ENCODE measurements at places on chromosomes 16 and 17.
A peak's percentile ranks its signal among the peaks of the same experiment; 100 is the strongest.

DNA sequence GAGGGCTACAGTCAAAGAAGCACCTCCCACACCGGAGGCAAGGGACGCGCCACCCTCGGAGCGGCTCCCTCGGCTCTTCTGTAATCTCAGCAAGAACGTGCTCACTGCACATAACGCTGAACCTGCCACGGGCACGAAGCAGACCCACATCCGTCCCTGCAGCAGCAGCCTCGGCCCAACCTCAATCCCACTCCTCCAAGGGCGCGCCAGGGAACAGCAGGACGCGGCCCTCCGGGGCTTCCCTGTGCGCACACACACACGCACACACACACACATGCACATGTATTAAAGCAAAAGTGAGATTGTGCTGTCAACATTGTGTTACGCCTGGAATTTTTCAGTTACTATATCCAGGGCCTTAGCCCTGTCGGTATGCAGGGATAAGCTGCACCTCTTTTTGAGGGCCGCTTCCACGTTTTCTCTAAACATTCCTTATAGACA, 54.0 kb downstream of the TBC1D16 start:
- DNase-seq: no peak

- no peak for DNase-seq
These were observed 95.3 kb downstream of the SOCS1 start for GRCh38 chr16:11160676-11161115.

- no peak for DNase-seq
These were observed 20.1 kb downstream of the CPNE2 start for GRCh38 chr16:57112403-57113041.

GRCh38 chr17:78172249-78173051, 4.1 kb downstream of the SYNGR2 start:
- DNase-seq: no peak

DNA sequence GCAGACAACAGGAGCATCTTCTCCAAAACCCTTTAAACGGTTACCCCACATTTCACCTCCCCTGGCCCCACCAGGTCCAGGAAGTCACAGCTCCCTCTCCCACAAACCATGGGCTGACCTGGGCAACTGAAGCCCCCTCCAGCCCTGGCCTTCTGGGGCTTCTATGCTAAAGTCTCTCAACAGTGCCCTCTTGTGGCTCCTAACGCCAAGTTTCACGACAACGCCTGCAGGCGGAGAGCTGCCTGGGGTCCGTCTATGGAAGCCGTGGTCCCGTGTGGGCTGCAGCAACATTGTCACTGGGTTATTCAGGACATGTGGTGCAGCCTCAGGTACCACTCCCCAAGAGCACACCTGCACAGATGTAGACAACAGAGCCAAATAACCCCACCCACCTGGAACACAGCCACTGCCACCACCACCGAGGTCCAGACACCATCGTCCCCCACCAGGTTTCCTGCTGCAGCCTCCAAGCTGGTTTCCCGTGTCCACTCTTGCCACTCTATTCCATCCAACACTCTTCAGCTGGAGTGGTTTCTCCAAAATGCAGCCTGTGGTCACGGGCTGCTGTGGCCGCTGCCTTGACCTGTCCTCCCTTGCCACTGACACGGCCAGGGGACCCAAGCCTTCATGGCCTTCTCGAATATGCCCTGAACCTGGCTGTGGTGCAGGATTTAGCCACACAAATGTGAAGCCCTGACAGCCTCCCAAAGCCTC, 19.1 kb downstream of the C16orf95 start:
- DNase-seq: peak; percentile 61

DNA sequence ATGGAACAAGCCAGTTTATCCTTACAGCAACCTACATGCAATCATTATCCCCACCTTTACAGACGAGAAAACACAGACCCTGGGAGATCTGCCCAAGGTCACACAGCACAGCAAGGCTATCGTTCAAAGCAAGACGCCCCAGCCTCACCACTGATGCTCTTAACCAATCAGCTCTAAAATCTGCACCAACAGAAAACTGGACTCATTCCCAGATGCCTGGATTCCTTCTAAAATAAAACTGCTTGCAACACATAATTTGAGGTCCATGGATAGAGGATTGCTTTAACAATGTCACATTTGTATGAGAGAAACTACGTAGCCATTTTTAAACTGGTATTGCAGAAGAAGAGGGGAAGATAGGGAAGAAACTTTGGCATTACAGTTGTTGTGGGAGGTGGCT, 6.8 kb downstream of the COTL1 start:
- DNase-seq: no peak

GRCh38 chr17:81113158-81113724, 52.1 kb upstream of the PVALEF start:
- DNase-seq: no peak

DNA sequence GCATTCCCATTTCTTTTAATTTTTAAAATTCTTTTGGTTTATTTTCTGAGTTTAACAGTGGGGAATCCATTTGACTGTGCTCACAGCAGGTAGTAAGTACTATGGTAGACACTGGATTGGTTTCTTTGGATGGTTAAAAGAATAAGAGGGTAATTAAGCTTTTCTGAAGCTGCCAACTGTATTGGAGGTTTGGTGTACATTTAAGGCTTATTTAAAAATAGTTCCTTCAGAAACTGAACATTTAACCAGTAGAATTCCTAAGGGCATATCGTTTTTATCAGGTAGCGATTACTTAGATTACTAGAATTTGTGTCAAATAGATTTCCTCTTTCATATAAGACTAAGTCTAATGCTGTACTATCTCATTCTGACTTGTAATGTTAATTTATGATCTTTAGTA, 162.4 kb downstream of the PPM1E start:
- no peak for DNase-seq

DNA sequence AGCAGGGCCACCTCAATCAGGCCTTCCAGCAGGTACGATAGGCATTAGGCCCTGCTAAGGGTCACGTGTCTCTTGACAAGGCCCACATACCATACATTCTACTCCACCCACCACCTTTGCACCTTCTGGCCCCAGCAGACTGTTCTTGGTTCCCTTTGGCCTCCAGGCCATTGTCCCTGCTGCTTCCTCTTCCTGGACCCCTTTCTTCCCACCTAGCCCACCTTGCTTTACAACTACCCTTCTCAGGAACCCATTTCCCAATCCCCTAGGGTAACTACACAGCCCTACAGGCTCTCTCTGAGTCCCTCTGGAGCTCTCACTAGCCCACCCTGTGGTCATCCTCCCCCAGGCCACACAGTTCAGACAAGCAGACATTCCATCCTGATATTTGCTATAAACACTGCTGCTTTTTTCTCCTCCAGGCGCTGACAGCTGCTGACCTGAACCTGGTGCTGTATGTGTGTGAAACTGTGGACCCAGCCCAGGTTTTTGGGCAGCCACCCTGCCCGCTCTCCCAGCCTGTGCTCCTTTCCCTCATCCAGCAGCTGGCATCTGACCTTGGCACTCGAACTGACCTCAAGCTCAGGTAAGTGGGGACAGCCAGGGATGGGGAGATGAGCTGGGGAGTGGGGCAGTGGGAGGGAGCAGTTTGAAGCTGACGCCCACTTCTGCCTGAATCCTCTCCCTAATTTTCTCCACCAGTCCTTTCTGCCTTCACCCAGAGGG, 1.4 kb upstream of the NRN1L start:
- no peak for DNase-seq

GRCh38 chr16:75580-76501, 2.2 kb upstream of the MPG start:
- peak; percentile 51 for DNase-seq

DNA sequence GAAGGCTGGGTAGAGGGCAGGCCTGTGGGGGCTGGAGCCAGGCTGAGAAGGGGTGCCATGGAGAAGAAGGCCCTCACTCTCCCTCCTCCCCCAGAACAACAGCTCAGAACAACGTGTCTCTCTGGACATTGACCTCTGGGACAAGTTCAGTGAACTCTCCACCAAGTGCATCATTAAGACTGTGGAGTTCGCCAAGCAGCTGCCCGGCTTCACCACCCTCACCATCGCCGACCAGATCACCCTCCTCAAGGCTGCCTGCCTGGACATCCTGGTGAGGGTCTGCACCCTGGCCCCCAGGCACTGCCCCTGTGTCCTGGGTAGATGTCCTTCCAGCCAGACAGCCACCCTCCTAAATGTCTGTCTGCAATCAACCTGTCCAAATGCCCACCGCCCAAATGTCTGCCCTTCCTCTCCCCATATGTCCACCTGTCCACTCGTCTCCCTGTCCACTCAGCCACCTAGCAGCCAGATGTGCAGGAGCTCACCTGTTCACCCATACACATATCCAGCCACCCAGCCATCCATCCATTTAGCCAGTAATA, 12.2 kb downstream of the GJD3 start:
- DNase-seq: no peak

GRCh38 chr16:88913870-88914269, 47.4 kb upstream of the PABPN1L start:
- no peak for DNase-seq

DNA sequence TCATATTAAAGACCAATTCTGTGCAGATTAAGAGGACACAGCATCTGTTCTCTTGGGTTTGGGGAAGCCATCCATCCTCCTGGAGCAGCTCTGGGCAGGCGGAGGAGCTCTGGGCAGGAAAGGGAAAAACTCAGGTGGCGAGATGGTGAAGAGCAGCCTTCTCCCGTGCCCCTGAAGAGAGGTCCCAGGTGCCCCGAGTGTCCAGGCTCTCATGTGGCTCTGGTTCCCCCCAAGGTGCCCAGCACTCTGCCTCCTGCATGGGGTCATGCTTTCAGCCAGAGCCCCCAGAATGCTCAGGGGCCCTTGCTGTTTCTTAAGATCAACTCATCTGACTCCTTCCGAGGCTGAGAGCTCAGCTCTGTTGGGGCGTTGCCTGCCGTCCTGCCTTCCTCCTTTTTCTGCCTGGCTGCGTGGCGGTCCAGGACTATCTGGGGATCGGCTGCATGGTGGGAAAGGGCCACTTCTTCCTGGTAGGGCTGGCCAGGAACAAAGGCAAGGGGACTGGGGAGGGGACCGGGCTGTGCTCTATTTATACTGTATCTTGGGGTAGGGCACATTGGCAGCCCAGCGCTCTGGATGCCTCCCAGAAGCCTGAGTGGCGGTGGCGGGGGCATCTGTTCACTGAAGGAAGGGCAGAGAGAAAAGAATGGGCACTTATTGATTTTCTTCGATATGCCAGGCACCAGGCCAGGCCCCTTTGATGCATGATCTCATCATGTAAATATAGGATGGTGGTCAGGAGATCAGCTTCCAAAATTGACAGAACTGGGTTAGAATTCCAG, 103.2 kb upstream of the SDK2 start:
- no peak for DNase-seq

DNA sequence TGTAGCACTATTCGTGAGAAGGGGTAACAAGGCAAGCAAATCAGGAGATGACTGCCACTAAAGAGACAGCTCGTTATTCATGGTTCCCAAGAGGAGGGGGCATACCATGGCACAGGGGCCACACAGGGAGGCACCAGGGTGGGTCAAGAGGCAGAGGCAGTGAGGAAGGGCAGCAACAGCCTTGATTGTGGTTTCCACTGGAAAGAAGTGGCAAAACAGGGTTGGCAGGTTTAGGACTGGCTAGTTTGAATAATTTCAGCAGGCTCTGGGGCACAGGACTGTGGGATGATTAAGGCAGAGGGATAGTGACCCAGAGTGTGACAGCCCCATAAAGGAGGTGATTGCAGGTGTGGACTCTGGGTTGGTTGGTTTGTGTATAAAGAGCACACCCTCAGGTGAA, 188.9 kb downstream of the CBLN1 start:
- DNase-seq: no peak

- peak; percentile 26 for DNase-seq
These were observed 83.9 kb downstream of the SOX9 start for GRCh38 chr17:72204742-72205141.

DNA sequence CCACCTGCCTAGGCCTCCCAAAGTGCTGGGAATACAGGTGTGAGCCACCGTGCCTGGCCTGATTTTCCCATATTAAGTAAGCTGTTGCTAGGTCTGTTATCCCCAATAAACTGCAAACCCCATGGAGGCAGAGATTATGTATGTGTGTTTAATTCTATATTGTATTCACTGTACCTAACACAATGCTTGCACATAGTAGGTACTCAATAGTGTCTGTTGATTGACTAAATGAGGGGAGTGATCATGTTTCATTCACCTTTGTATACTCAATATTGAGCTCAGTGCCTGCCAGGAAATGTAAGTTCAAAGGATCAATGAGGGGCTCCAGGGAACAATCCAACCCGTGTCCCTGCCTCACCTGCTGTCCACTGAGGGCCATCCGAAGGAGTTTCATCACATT, 14.6 kb upstream of the GGA2 start:
- DNase-seq: no peak

DNA sequence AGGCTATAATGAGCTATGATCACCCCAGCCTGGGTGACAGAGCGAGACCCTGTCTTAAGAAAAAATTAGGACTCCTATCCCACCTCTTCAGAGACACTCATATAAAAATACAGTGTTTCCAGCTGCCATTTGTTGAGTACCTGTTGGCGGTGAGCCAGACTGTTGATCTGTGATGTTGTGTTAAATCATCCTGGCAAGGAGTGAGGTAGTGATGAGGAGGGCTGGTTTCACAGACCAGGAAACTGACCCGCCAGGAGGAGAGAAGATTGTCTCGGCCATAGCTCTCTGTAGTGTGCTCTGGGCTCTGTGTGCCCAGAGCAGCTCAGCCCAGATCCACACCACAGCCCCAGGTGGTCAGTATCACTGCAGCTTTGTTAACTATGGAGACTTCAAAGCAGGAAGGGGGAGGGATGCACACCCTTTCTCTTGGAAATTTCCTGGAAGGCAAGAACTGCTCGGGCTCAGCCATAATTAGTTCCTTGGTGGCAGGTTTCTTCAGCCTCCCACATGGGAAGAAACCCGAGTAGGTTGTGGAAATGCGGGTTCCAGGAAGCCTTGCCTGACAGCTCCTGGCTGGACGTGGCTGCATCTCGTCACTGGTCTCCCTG, 343.0 kb downstream of the SNX29 start:
- no peak for DNase-seq

- no peak for DNase-seq
These were observed 111.8 kb upstream of the LHX1 start for GRCh38 chr17:36825521-36825920.

GRCh38 chr17:10083864-10084263, 114.5 kb downstream of the GAS7 start:
- no peak for DNase-seq

DNA sequence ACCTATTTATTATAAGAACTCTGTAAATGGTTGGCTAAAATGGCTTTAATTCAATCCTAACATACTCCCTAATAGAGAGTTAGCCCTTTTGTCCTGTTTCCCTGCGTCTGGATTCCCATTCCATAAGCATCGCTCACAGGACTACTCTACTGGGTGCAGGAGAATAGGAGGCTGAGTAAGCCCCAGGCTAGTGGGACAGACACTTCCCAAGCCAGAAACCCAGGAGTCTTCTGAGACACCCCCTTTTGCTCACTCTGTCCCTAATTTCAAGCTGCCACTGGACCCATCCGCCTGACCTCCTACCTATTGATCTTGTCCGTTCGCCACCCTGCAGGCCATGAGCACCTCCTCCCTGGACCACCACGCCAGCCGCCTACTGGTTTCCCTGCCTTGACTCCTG, 16.7 kb upstream of the TOB1 start:
- no peak for DNase-seq
